ENCODE measurements at places on chromosomes 16 and 17.

GRCh38 chr16:1378087-1378803, 26.5 kb downstream of the GNPTG start:
- ATAC-seq = no peak

DNA sequence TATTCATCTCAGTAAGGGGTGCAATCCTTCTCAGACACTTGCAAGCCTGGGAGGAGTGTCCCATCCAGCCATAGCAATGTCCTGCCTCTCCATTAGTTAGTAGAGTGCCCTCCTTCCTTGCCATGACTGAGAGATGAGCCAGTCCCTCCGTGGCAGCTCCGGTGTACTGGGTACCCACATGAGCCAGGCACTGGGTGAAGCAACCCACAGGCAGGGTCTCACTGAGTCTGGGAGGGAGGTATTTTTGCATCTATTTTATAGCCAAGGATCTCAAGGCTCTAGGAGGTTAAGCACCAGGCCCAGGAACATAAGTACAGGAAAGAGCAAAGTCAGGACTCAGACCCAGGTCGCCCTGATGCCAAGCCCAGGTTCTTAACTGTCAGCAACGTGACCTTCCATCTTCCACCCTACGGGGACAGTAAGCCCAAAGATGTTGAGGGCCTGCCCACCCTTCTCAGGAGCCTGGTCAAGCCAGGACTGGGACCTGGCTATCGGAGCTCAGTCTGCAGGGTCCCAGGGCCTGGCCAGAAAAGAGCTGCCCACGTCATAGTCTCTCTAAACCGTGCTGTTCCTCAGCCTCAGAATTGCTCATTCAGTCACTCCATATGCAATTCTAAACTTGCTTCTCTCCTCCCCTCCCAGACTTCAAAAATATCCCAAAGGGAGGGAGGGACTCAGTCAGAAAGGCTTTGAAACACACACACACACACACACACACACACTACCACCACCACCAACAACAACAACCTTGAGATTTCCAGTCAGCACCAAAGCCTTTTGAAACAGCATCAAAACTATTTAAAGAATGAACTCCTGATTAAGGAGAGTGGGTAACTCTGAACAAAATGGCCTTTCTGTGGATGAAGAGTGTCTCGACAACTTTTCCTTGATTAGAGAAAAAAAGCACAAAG, 16.6 kb downstream of the NOS2 start:
- no peak for ATAC-seq

DNA sequence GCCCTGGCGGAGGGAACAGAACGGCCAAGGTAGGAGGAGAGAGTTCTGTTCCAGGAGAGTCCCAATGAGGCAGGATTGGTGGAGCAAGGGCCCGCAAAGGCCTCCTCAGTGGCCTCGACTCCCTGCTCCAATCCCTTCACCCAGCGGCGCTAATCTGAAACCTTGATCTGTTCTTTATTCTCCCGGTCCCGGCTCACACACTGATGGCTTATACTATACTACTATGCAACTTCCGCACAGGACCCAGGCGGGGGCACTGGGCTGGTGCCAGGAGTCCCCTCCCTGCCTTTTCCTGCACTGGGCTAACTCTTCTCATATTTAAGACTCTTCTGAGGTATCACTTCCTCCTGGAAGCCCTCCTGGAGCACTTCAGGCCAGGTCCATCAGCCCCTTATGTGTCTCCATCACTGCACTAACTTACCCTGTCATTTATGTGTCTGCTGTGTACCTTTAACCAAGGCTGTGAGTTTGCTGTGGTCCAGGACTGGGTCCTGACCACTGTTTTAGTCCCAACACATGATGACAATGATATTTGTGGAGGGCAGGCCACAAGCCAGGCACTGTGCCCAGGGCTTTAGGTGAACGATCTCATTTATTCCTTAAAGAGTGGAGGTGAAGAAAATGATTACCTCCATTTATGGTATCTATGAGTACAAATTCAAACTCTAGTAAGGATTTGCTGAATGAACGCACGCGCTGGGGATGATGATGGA, 6.8 kb downstream of the CCDC102A start:
- no peak for ATAC-seq

DNA sequence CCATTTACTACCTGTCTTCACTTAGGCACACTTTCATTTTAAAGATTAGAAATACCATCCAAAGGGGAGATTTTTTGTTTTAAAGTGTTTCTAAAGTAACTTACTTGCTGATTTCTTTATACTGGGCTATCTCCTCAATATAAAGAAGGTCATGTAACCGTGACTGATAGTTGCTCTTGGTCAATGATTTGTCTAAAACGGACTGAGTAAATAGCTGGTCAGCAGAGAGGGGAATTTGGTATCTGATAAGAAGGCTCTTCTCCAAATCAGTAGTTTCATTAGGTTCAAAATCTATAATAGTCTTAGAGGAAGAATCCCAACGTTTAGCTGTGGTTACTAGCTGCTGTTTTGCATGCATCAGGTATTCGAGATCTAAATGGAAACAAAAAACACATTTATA, 66.4 kb downstream of the HELZ start:
- ATAC-seq = no peak

- ATAC-seq = peak; percentile 1
Measured at GRCh38 chr17:82231312-82231561, 2.4 kb downstream of the SLC16A3 start.

GRCh38 chr16:15855704-15856003, 1.2 kb downstream of the MYH11 start:
- no peak for ATAC-seq

- peak; percentile 80 for ATAC-seq
Measured at GRCh38 chr17:63675607-63676546, 24.0 kb downstream of the LIMD2 start.

- ATAC-seq = no peak
Measured at GRCh38 chr16:24409045-24409444, 130.3 kb upstream of the RBBP6 start.

DNA sequence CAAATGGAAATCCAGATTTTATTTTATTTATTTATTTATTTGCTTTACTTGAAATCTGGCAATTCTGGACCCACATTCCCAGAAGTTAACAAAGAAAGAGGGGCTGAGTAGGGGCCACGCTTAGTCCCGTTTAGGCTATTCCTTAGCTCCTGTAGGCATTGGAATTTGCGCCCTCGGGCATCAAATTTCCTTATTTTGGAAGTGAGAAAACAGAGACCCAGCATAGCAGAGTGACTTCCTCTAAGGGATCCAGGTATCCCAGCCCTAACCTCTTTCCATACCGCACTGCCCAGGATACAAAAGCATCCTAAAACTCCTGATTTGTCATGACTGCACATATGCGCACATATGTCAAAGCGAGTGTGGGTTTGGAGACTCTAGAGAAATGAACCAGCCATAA, 19.0 kb upstream of the SMG1 start:
- ATAC-seq = no peak

DNA sequence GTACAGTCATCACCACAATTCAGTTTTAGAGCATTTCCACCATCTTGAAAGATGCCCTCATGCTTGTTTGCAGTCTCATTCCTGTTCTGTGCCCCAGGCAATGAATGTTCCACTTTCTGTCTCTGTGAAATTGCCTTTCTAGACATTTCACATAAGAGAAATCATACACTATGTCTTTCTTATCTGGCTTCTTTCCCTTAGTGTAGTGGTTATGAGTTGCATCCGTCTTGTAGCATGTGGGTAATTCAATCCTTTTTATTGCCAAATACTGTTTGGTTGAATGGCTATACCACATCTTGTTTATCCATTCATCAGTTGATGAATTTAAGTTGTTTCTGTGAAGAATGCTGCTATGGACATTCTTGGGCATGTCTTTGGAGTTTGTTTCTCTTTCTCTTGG, 132.5 kb upstream of the PLCG2 start:
- no peak for ATAC-seq

- peak; percentile 83 for ATAC-seq
Measured at GRCh38 chr17:17028059-17028877, 14.0 kb upstream of the MPRIP start.

- no peak for ATAC-seq
Measured at GRCh38 chr17:45833920-45834319, 10.8 kb upstream of the SPPL2C start.

DNA sequence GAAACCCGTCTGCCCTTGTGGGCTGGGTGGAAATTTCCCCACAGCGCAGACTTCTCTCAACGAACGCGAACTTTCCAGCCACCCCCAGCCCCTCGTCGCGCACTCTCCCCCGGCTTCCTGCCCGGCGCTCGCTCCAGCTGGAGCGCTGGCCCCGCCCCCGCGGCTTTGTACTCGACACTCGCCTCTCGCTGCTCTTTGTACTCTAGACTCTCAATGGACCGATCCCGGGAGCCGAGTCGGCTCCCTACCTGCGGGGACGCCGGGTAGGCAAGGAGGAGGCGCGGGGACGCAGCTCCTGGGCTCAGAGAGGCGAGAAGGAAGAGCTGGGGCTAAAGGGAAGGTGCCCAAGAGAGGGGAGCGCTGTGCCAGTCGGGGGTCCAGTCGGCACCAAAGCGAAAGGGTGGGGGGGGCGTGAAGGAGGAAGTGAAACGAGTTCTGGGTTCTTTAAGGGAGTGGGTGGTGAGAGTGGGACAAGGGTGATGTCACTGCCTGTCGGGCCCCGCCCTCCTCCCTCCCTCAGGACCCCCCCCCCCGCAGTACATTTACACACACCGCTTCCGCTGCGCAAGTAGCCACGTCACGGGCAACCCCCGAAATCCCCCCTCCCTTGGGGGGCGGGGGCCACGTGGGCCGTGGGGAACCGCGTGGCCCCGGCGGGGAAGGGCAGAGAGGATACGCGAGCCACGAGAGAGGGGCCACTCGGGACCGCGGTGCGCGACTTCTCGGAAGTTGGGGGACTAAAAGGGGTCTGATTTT, 9.7 kb downstream of the KDM6B start:
- ATAC-seq = peak; percentile 8

DNA sequence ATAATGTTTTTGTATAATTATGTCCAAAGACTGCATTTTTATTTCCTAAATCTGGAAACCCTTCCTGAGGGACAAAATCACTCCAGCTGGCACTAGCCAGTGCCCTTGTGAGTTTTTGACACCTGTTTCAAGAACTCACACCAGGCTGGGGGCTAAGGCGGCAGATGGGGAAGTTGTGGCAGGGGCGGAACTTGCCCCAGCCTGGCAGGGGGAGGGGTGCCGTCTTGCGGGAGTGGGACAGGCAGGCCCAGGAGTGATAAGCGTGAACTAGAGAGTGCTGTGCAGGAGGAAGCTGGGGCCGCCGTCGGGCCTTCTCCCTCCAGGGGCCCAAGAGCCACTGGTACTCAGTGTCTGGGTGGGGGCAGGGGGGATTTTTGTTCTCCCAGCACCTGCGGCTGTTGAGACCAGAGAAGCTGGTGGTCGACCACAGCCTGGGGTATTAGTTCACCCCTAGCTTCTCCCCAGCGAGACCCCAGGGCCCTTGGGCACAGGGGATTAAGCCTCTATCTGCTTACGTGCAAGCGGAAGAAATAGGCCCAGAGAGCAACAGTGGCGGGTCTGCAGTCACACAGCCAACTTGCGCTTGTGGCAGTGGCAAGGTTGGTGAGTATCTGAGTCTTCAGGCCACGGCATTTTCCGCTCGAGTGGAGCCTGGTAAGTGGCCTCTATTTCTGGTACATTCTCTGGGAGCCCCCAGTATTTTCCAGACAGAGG, 40.2 kb upstream of the PLCG2 start:
- no peak for ATAC-seq

- ATAC-seq = no peak
Measured at GRCh38 chr16:13315642-13316427, 414.4 kb downstream of the SHISA9 start.

GRCh38 chr16:83967838-83968305, at the start of gene NECAB2:
TSS of gene NECAB2 (plus strand) at chr16:83968244. CDS start at chr16:83968649, 405 bp downstream.
- ATAC-seq = peak; percentile 53

- no peak for ATAC-seq
Measured at GRCh38 chr16:12157517-12158093, 181.1 kb downstream of the SNX29 start.

Measured in gastroesophageal sphincter (tissue), 4 donors.